ENCODE measurements at places on chromosomes 6 and 20.

DNA sequence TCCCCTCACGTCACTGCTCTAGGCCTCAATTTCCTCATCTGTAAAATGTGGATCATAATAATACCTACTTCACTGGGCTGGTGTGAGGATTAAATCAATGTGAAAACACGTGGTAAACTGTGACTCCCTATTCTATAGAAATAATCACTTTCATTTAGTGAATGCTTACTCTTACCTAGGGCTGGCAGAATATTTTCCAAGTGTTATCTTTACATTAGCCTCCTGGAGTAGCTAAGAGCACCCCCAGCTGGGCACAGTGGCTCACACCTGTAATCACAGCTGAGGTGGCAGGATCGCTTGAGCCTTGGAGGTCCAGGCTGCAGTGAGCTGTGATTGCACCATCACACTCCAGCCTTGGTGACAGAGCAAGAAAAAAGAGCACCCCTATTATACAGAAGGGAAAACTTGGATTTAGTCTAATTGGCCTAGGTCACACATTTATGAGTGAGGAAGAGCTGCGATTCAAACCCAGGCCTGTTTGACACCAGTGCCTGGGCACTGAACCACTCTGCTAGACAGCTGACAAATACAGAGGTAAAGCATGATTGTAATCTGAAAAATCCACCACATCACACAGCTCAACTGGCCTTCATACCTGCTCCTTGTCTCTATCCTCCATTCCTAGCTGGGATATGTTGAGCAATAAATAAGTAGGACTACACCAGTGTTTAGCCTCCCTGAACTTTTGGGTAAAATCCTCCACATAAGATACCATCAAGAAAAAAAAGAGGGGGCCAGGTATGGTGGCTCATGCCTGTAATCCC is 1.4 kb upstream of the SNTA1 start:
- DNase-seq, result peak; percentile 41

DNA sequence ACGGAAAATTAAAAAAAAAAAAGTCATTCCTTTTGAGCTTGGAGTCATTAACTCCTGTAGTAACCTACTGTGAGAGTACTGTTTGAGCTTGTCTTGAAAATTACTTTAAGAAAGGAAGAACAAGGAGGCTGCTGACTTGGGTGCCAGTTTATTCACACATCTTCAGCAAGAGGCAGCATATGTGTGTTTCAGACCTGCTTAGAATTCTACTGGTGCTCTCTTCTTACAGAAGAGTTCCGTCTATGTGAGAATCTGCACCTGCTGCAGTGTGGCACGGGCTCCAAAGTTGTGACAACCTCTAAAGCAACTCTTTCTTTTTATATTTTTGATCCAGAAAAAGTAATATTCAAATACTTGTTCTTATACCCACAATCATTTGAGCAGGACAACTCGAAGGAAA is 117.4 kb upstream of the SOX4 start:
- DNase-seq, result no peak

- DNase-seq, result peak; percentile 91
Observed at GRCh38 chr6:5525209-5525608, 263.9 kb downstream of the FARS2 start.

GRCh38 chr20:2101057-2101864 is at the start of gene STK35:
TSS of gene STK35 (plus strand) at chr20:2101827. CDS start at chr20:2101882, 55 bp downstream.
- no peak for DNase-seq

- peak; percentile 77 for DNase-seq
Observed at GRCh38 chr20:19976595-19977372, 40.4 kb upstream of the NAA20 start.

DNA sequence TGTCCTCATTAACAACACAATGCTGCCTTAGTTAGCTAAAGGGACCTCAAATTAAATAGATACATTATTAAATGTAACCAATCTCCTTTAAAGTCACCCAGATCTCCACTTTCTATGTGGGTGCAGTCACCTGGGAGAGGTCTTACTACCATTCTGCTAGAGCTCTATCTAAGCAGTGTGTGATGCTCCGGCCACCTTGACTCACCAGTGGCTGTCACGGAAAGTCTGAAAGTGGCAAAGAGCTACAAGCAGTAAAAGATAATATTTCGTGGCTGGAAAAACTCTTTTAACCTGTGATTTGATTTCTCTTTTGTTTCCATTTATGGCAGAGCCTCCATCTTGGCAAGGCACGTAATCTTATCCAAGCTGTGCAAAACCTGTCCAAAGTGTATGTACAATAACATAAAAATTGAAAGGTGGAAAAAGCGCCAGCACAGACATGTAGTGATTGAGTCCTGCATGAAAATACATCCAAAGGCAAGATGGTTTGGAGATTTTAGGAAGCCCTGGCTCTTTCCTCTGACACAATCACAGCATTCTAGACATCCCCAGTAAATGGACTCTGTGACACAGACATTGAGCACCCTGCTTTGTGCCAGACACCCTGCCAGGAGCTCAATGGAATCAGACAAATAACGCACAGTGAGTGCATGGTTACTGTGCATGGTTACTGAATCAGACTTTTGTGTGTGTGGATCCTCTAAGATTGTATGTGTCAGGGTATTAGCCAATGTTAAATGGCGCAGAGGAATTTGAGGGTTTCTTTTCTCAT is 116.6 kb downstream of the ADAT2 start:
- DNase-seq, result no peak

- no peak for DNase-seq
Observed at GRCh38 chr6:79841577-79842375, 105.6 kb downstream of the ELOVL4 start.

- no peak for DNase-seq
Observed at GRCh38 chr20:57470212-57470522, 54.8 kb downstream of the CTCFL start.

DNA sequence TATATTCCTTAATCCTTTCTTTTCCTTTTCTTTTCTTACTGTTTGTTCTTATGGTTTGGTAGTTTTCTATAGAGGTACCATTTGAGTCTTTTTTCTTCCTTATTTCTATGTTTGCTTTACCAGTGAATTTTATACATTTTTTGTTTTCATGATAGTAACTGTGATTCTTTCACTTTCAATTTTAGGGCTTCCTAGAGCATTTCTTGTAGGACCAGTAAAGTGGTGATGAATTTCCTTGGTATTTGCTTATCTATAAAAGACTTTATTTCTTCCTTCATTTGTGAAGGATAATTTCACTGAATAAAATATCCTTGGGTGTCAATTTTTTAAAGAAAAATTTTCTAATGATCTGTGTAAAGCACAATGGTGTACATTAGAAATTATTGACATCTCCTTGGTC is 637.4 kb downstream of the CD109 start:
- DNase-seq, result no peak

GRCh38 chr20:1757606-1758512 is 100.3 kb upstream of the SIRPG start:
- no peak for DNase-seq

DNA sequence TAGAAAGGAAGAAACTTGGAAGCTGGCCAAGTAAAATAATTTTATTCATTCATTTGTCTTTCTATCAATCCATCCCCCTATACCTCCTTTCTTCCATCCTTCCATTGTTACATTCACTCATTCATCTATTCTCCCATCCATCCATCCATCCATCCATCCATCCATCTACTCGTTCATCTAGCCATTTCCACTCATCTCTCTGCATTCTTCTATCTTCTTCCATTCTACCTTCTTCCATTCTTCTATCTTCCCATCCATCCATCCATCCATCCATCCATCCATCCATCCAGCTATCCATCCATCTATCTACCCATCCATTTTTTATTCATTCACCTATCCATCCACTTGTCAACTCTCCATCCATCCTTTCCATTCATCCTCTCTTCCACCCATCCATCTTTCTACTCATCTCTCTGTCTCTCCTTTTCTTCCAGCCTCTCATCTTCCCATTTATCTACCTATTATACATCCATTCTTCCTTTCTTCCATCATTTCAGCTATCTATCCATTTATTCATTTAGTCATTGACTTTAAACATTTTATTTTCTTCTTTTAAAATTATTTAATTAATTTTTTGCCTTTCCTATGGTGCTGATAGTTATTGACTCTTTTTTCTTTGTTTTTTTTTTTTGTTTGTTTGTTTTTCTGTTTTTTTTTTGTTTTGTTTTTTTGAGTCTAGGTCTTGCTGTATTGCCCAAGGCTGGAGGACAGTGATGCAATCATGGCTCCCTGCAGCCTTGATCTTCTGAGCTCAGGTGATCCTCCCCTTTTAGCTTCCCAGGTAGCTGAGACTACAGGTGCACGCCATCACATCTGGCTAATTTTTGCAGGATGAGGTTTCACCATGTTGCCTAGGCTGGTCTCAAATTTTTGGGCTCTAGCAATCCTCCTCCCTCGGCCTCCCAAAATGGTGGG is 53.1 kb upstream of the ZNFX1 start:
- no peak for DNase-seq

- DNase-seq, result no peak
Observed at GRCh38 chr6:90859612-90860011, 272.7 kb upstream of the MAP3K7 start.

DNA sequence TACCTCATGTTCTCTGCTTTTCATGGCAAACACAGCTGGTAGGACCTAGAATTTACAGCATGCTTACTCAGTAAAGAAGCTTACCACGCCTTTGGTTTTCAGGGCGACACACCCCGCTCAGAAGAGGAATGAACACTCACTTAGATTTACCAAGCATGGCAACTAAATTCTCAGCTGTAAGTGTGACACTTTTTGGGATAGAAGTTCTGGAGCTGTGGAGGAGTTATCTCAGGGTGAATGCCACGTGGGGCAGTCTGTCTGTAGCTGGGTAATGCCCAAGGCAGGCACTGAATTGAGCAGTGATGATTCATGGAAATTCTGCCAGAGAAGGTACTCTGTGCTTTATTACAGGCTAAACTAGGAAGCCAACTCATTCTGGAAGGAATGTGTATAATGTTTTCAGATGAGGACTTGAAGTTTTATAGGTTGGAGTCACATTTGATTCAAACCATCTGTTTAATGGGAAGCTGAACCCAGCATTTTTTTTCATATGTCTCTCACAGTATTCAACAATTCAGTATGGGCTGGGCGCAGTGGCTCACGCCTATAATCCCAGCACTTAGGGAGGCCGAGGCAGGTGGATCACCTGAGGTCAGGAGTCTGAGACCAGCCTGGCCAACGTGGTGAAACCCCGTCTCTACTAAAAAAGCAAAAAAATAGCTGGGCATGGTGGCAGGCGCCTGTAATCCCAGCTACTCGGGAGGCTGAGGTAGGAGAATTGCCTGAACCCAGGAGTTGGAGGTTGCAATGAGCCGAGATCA is 3.5 kb upstream of the PRIM2 start:
- DNase-seq, result peak; percentile 99

GRCh38 chr6:91352321-91352720 is 765.4 kb upstream of the MAP3K7 start:
- DNase-seq, result no peak

DNA sequence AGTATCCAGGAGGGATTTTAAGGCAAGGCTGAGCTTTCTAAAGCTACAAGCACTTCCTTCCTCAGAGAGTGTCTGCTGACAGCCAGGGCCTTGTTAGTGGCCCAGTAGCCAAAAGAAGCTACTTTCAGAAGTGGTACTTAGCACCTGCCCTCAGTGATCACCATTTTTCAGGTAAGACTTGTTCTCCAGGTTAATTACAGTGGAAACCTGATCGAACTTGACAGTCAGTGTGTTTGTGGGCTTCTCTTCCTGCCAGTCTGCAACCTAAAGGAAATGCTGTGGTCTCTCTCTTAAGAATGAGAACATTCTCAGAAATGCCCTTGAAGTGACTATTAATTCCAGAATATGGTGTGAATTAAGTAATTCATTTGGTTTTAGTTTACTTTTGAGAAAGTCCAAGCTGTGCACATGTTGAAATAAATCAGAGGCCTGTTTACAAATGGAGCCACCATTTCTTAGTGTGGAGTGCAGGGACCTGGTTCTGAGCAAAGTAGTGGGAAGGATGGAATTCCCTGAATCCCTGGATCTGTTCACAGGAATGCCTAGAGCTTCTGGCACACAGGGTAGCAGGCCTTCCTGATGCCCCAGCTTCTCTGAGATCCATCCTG is 185.3 kb upstream of the AGPAT4 start:
- no peak for DNase-seq
